ENCODE measurements at places on chromosomes 3 and 15. TPM values are rescaled to one million over a fixed set of nuclear protein-coding genes. Genes with fewer than 3 reads are reported as not detected.

Gene MYL3
- not detected for total RNA-seq

DNA sequence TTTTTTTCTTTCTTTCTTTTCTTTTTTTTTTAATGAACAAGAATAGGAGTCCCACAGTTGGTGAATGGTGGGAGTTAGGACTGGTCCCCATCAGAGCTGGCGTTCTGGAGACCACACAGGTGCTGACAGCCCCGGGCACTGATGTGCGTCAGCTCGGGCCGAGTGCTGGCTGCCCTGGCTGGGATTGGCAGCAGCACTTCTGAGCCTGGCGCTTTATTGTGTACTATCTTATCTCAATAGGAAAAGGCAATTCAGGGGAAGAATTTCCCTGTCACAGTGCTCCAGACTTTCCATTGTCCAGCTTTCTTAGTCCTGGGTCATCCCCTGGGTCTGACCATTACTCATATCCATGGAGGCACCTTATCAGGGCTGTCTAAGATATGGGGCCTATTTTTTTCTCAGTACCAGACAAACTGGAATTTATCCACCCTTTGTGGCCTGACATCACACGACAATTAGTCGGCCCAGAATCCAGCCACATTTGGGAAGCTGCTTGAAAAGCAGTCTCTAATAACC, 54.1 kb downstream of the TMEM44 start:
- no peak for DNase-seq

DNA sequence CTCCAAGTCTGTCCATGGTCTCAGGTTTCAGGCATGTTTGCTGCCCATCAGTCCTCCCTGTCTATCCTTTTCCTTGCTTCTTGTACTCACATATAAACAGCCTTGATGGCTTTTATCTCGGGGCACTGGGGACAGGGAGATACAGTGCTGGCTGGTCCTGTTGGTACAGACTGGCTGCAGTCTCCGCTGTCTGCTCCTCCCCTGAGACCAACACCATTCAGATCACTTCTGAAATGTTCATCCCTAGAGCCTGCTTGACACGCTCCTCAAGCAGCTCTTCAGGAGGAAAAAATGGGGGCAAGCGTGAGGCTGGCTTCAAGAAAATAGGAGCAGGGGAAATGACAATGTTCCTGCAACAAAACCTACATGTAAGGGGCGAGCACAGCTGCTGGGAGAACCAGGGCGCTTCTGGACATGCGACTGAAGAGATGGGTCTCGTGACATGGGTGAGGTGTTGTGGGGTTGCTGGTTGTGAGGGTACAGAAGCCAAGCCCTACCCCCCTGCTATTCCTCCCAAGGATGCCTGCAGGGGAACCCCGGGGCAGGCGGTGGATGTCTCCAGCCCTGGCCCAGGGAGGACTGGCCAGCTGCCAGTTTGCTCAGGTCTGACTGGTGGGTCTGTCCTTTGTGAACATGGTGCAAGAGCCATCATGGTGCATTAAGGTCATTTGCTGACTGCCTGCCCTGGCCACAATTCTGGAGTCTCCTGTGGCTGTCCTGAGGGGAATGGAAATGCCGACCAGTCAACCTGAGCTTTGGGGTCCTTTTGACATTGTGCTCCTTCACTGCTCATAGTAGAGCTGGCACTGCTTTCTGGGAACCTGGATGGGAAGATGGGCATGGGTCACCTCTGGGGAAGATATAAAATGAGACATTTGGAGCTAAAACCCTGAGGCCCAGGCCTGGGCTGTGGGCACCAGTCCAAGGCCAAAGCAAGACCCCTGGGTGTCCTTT, 40.1 kb downstream of the KY start:
- DNase-seq = no peak

Gene SOX14
- total RNA-seq = not detected

Gene RYR3
- not detected for total RNA-seq

Measured in activated naive CD4-positive, alpha-beta T cell treated with anti-CD3 and anti-CD28 coated beads, Interleukin-2, amount 50 U/mL, for 72 hours (primary cell).